ENCODE measurements at places on chromosomes 1 and 21.

- DNase-seq = peak; percentile 40
These were observed 14.0 kb upstream of the HLCS start for GRCh38 chr21:36980280-36981048.

- DNase-seq = no peak
These were observed 19.4 kb upstream of the COL18A1 start for GRCh38 chr21:45385549-45386050.

- DNase-seq = peak; percentile 29
These were observed 49.2 kb upstream of the TEKT2 start for GRCh38 chr1:36034692-36035091.

- DNase-seq = no peak
These were observed 15.9 kb upstream of the FASLG start for GRCh38 chr1:172642970-172643369.

- DNase-seq = no peak
These were observed 1.2 kb upstream of the CDA start for GRCh38 chr1:20587661-20588053.

- no peak for DNase-seq
These were observed 67.6 kb upstream of the ST6GALNAC5 start for GRCh38 chr1:76799700-76800099.

DNA sequence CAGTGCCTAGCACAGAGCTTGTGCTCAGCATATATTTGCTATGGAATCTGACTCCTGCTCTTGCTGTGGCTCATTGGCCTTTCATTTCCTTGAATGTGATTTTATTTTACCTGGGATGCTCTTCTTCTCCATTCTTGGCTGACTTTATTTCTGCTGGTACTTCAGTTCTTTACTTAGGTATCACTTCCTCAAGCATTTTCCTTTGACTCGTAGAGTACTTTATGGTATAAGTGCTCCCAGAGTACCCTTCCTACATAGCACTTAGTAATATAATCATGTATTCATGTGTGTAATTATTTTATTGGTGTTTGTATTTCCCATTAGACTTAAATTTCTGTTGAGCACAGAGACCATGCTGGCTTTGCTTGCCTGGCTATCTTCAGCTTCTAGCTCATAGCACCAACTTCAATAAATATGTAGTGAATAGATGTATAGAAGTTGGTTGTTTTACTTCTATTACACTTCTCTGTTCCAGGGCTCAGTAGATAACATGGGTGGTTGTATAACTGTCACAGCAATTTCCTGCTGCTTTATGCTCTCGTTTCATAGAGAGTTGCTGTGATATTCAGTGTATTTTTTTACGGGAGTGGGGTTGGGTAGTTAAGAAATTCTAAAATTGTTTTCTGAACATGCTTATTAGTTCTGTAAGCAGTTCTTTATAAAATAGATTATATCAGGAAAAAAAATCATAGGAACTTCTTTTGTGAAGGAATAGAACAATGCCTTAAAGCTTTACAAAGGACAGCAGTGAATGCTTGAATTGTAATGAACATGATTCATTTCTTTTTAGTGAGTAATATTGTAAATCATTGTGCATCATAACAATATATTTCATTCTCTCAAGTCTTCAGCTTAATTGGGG is 112.2 kb downstream of the NEK7 start:
- DNase-seq = no peak

DNA sequence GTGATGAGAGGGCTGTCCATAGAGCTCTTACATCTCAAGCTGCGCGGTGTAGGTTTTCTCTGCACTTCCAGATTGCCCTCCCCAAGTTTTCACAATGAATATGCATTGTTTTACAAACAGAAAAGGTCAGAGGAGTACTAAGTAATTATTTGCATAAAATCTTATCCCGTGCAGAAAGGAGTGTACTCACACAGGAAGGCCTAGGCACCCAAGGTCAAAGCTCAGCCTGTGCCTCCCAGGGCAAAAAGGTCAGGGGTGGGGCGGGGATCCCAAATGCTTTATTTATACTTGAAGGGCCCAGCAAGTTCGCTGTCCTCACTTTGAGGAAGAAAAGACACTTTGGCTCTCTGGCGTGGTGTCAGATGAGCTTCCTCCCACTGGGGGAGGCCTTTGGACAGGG is 10.3 kb upstream of the KCNE1 start:
- no peak for DNase-seq

- no peak for DNase-seq
These were observed 2.0 kb downstream of the PRMT6 start for GRCh38 chr1:107058245-107059032.

- DNase-seq = no peak
These were observed 230.8 kb downstream of the PAPPA2 start for GRCh38 chr1:176693697-176694329.

- no peak for DNase-seq
These were observed 16.1 kb upstream of the LDLRAP1 start for GRCh38 chr1:25527226-25527846.

DNA sequence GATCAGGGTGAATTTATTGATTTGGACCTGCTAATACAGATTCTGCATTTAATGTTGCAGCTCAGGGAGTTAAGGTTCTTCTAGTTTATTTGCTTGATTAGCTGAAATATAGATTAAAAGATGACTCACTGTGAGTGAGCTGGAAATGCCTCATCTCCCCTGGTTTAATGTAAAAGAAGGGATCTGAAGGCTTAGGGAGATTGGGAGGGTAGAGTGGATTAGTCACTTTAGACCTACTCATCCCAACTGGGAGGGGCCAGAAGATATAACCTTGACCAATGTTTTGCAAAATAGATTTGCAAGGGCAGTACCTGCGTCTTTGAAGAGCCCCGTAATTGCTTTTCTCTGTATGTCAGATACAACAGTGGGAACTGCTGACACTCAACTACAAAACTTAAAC is 922.8 kb upstream of the ADGRL4 start:
- no peak for DNase-seq

DNA sequence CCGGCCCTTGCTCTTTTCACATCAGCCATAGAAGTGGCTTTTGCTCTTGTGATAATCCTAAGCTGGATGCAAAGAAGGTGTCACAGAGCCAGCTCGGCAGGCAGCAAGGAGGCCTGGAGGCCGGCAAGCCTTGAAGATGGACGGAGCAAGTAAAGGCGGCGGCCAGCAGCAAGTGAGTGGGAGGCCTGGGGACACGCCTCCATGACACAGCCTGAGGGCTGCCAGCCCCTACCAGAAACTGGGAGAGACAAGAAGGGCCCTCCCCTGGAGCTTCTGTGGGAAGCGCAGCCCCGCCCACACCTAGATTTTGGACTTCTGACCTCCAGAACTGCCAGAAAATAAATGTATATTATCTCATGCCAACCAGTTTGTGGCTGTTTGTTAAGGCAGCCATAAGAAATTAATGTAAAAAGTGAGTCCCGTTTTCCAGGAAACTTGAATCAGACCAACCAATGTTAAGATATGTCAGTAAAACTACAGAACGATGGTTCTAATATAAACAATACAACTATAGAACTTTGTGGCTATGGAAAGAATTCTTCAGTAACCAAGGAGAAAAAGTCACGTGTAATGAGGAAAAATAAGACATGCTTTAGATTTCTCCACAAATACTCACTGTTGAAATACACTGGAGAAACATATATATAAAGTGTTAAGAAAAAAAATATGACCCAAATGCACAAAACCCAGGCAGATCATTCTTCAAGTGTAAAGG is 49.9 kb downstream of the BACE2 start:
- peak; percentile 48 for DNase-seq

- DNase-seq = no peak
These were observed 32.4 kb downstream of the KCTD3 start for GRCh38 chr1:215599418-215600074.

DNA sequence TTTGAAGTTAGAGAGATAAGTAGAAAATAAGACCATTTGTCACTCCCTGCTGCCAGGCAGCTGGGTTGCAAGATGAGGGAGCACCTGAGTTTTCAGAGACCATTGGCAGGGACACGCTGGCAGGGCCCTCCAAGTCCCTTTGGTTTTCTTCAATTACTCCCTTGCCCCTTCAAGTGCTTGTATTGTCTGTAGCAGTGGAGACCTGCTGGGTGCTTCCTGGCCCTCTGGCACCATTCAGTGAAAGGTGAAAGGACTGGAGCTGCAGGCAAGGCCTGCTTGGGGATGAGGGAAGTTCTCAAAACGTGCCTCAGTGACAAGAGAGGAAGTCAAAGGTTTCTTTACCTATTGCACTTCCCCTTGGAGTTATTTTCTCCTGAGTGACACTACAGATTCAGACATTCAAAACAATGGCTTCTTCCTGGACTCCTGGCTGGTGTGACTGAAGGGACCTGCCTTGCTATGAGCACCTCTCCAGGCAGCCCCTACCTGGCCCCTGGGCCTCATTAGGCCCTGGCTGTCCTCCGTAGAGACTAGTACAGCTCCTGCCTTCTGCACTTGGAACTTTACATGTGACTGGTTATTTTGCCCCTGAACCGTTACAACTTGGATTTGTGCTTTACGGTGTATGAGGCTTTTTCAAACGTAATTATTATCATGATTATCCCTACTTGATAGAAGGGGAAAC is 100.1 kb downstream of the C1orf21 start:
- no peak for DNase-seq

GRCh38 chr1:218426343-218426657 is 81.2 kb downstream of the TGFB2 start:
- DNase-seq = no peak

DNA sequence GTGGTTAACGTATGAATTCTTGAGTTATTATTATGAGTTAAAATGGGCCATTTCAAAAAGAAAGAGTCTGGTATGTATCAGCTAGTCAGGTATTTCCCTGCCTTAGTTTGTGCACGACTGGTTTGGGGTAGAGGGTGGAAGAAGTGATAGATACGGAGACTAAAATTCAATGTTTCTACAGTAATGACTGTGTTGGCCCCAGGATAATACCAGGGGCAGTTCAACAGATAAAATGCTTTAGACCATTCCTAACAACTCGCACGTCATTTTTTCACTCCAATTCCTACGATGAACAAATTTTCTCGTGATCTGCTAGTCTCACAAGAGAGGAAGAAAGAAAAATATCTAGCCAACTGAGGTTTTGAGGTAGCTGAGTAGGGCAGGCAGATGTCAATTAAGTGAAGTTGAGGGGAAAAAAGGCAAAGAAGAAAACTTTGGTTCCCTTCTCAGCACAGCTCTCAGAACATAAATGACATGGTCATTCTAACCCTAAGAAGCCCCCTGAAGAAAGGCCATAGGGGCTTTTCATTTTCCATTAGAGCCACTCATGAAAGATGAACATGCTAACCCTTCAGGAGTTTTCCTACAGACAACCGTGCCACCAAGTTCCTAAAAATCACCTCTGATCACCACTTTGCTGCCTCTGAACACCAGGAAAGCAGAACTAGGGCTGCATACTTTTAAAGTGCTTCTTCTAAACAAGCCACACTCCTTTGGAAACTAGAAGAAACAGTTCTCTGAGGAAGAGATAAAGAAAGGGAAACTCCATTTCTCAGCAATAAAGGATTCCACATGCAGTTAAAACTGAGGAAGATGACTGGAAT is 5.6 kb downstream of the MCOLN2 start:
- DNase-seq = no peak

DNA sequence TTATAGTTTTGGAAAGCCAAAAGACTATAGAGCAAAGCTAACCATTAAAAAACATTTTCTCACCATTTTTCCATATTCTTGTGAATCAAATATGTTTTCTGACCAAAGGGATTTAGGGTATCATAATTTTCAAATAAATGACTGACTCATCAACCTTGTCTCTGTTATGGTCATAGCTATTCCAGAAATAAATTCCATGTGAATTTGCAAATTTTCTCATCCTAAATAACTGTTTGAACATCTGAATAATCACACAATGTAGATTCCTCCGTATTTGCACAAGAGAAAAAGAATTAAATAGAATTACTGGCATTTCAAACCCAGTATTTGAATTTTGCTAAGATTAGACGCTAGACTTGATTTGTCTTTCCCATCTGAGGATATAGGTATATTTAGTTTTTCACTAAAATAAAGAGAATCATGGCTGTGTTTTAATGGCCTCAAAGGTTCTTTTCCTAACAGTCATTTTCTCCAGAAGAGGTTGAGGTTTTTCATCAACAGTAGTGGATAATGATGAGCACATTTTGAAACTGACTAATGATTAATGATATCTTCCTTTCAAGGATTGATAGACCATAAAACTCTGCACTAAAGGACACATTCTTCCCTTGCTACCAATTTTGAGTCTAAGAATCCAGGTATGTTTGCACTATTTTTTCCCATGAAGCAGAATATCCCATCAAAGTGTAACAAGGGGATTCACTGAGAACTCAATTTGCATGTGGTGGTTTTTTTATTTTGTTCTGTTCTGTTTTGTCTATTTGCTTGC is 9.5 kb upstream of the DUSP23 start:
- DNase-seq = no peak

DNA sequence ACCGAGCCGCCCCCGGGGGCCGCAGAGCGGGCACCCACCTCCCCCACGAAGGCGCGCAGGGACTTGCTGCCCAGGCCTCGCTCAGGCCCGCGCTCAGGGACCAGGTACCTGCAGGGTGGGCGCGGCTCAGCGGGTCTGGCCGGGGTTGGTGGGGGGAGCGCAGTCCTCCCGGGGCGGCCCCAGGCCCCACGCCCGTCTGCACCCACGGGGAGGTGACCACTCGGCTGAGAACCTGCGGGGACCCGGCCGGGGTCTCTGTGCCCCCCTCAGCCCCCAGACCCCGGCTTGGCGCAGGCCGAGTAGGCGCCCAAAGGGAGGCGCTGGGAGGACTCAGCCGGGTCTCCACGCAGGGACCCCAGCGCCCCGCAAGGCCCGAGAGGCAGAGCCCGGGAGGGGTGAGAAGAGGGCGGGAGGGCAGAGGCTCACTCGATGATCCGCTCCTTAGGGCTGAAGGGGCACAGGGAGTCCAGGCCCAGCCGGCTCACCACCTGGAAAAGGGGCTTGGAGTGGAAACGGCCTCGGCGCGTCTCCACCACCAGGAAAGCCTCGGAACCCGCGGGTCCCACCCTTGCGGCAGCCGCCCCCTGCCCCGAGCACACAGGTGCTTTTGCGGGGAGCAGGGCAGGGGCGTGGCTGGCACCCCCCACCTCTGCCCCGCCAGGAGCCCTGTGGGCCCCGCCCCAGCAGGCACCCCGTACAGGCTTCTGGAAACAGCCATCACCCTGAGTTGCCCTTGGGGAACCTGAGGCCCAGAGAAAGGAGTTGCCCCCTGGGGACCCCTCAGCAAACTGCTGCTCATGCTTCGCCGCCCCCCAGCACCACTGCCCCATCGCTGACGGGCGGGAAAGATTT is 9.3 kb downstream of the FTCD start:
- DNase-seq = no peak

DNA sequence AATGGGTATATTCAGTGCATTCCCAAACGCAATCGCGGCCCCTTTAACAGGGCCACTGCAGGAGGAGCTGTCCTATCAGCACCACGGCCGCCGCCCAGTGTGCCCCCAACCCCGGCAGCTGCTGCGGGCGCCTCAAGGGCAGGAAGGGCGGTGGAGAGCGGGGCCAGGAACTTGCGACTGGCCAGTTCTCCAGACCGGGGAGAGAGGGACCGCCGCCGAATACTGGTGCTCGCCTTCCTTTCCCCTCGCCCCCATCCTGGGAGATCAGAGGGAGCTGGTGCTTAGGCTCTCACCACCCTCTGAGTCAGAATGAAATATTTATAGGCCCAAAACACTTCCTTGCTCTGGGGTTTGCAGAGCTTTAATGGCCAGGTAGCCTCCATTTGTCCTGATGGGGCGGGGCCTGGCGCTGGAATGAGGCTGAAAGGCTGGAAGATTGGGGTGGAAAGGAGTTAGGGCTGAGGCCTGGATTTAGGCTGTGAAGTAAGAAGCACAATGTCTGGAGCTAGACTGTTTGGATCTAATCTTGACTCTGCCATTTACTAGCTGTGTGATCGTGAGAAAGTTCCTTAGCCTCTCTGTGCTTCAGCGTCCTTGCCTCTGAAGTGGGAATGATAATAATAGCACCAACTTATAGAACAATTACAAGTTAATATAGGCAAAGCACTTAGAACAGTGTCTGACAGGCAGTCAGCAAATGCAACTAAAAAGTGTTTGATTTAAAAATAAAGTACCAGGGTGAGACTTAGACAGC is 75.5 kb downstream of the NAV1 start:
- DNase-seq = peak; percentile 51
